Caudate nucleus (tissue), 63 donors: ENCODE measurements at places on chromosomes 5 and 9.

DNA sequence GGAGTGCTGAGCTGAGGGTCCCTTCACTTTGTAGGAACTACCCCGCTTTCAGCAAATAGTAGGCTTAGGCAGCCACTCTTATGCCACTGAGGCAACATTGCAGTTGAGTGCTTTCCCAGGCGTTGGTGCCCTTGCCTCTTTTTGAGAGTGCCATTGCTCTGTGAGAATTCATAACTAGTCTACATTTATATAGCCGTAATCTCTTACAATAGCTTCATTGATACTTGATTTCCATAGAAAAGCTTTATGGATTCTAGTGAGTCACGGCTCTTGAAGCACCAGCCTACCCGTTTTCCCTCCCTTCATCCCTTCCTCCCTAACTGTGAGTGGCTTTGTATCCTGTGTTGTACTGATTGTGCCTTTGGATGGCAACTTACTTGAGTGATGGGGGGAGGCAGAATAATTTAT, 283.9 kb downstream of the AOPEP start:
- peak; percentile 28 for DNase-seq

- no peak for DNase-seq
These were observed 142.5 kb downstream of the ACER2 start for GRCh38 chr9:19551124-19551929.

GRCh38 chr5:179874136-179874535, 15.5 kb upstream of the MRNIP start:
- DNase-seq, result no peak

- DNase-seq, result peak; percentile 48
These were observed 60.7 kb downstream of the NRG2 start for GRCh38 chr5:139982157-139982974.

DNA sequence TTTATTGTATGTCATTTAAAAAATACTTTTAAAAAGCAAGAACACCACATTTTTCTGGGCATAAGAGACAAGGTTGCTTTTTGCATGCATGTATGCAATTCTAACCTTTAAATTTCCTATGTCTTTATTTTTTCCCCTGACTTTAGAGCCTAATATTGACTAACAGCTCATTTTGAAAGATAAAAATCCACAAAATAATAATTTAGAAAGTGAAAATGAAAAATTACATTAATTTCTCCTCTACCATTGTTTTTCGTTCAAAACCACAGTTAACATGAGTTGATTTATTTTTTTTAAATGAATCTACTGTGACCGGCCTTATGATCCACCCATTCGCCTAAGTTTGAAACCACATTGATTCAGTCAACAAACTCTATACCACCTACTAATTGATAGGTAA, 137.5 kb upstream of the CDKN2B start:
- DNase-seq, result no peak

GRCh38 chr5:36619012-36619635, 12.7 kb downstream of the SLC1A3 start:
- no peak for DNase-seq

DNA sequence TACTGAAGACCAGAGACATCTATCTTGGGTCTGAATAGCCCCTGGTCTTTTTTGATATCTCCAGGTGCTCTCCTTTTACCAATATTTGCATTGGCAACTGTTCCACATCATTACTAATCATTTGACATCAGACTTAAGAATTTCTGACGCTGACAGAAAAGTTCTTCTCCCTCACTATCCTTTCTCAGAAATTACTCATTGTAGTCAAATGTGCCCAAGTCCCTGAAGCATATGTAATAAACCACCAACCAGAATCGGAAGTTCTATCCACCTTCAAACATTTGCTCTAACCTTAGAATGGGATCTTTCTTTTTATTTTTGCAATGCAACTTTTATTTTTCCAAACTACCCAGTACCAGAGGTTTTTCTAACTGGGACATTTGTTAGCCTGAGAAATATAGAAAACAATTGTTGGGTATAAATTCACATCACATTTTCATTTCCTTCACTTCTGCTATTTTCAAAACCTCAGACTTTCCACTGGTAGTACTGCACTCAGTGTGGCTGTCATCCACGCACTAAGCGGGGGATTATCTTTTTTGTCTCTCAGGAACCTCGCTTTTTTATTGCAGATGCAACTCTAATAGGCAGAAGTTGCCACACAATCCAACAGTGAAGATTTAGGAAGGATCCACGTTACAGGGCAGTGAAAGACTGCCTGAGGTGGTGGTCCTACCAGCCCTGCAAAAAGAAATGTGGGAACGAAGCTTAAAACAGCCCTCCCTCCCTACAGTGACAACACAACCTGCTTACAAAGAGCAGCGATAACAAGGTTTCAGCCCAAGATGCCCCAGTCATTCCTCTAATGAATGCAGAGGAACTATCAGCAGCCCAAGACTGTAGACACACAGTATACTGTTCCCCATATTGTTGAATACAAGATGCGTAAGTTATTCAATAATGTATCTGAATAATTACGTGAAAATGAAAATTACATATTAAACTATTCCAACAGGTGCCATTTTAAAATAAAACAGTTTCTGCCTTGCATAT, 201.2 kb downstream of the EBF1 start:
- DNase-seq, result no peak

DNA sequence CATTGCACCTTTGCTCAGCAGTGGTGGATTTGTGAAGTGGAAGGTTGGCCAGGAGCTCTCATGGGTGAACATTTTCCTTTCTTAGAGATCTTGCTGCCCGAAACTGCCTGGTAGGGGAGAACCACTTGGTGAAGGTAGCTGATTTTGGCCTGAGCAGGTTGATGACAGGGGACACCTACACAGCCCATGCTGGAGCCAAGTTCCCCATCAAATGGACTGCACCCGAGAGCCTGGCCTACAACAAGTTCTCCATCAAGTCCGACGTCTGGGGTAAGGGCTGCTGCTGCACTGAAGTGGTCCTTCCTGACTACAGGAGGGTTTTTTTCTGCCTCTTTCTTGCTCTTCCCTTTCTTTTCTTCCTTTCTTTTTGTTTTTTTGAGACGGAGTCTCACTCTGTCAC, 21.8 kb downstream of the QRFP start:
- DNase-seq, result no peak

- DNase-seq, result no peak
These were observed 79.3 kb downstream of the RXRA start for GRCh38 chr9:134405527-134405926.

GRCh38 chr5:141784529-141784928, 93.7 kb downstream of the PCDH1 start:
- DNase-seq, result no peak

GRCh38 chr5:82642313-82642712, 364.2 kb upstream of the RPS23 start:
- DNase-seq, result no peak
